NCI-H1930 (cell line): ENCODE measurements at places on chromosomes 7 and 10.

DNA sequence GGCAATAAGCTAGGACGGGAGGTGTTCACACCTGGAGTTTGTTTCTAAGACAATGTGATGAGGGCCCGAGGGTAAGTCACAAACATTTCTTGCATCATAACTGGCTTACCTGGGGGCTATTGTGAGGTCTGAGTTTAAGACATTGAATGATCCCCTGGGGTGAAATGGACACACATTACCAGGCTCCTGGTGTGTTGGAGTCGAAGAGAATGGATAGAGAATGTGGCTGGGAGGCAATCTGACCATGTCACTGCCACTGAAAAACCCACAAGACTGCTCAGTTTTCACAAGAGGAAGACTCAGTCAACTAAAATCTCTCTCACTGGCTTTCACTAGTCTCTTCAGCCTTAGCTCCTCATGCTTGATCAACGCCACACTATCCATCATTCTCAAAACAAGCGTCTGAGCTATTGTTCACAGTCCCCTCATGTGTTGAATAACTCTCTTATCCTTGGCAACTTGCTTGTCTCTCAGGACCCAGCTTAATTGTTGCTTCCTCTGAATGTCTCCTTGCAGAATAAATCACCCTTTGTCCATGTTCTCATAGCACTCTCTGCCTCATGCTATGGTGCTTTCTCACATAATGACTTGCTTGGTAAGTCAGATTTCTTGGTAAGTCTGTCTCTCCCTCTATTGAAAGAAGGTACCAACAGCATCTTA is at the start of gene C10orf120:
Gene C10orf120, minus strand, starts transcription at position 51 of the 660 bp plus-strand sequence. CDS start 56 bp downstream, outside the sequence.
- no peak for DNase-seq

- no peak for DNase-seq
Measured at GRCh38 chr10:5679606-5680005, 5.0 kb upstream of the TASOR2 start.

- DNase-seq = no peak
Measured at GRCh38 chr7:431658-432111, 88.0 kb downstream of the PDGFA start.

- peak; percentile 37 for DNase-seq
Measured at GRCh38 chr10:101217450-101218281, 11.6 kb downstream of the LBX1 start.

GRCh38 chr7:31710171-31710570 is 23.2 kb downstream of the PPP1R17 start:
- no peak for DNase-seq

GRCh38 chr7:150753826-150754603 is 16.8 kb downstream of the GIMAP5 start:
- DNase-seq = peak; percentile 5

DNA sequence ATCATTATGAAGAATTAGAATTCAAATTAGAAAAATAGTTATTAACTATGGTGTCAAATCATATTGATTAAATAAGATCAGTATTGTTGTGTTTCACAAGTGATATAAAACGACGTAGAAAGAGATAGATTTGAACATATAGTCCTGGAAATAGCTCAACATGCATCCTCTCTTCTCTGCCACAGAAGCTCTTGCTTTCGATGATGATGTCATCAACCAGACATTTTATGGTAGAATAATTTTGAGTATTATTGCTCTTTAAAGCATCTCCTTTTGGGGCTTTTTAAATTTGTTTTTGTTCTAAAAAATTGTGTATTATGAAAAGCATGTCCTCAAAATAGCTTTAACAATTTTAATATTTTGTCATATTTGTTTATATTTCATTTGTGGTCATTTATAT is 95.0 kb downstream of the DGKB start:
- no peak for DNase-seq

DNA sequence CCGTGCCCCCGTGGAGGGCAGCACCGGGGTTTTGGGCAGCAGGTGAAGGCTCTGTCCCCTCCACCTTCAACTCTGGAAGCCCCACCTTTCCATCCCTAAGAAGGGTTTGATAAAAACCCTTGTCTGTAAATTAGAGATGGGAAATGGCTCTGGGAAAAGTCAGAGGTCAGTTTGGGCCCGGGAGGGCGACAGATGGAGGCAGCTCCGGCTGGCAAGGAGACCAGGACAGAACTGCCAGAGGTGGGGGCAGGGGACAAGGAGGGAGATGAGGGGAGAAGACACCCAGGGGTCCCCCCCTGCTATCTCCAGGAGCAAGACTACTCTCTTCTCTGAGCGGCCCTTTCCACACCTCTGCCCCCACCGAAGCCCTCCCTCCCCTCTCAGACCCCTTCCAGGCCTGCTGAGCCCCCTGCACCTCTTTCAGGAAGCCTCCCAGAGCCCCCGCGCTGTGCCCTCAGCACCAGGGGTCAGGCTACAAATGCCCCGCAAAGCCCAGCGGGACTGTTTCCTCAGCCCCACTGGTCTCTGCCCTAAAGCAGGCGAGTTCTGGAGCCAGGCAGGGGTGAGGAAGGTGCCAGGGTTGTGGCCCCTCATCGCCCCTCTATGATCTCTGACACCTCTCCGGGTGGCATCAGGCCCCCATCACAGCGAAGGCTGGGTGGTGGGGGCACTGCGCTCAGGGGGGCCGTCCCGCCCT is 980 bp upstream of the SH2B2 start:
- no peak for DNase-seq

DNA sequence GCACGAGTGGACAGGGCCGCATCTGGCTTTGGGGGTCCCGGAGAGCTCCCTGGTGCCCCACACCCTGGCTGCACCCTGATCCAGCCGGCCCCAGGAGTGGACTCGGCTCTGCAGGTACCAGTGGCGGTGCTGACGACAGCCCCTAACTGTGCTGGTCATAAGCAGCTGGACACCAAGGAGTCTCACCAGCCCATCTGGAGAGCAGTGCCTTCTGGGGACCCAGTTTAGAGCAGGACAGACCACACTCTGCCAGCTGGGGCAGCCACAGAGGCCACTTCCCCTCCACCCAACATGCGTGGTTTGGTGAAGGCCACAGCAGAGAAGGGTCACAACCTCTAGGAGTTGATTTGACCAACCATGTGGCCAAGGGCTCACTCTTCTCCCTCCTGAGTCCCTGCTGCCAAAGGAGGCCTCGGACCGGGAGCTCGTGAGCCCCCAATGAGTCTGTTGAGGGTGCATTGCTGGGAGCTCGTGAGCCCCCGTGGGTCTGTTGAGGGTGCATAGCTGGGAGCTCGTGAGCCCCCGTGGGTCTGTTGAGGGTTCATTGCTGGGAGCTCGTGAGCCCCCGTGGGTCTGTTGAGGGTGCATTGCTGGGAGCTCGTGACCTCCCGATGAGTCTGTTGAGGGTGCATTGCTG is 16.0 kb upstream of the INPP5A start:
- no peak for DNase-seq

DNA sequence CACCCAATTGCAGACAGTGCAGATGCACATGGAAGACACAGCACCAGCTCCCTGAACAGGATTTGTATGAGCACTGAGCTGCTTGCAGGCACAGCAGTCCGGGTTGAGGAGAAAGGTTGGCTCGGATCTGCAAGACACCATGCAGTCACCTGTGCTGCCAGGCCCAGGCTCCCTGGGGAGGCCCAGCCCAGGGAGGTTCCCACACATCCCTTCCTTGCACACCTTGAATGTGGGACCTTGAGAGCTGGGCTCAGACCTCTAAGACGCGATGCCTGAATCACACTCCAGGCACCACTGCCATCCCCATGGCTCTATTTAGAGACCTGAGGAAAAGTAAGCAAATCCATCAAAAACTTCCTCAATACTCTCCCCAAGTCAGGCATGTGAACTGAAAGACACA is 397.7 kb downstream of the TCERG1L start:
- DNase-seq = no peak

GRCh38 chr7:92584953-92585352 is 5.2 kb downstream of the FAM133B start:
- DNase-seq = no peak

DNA sequence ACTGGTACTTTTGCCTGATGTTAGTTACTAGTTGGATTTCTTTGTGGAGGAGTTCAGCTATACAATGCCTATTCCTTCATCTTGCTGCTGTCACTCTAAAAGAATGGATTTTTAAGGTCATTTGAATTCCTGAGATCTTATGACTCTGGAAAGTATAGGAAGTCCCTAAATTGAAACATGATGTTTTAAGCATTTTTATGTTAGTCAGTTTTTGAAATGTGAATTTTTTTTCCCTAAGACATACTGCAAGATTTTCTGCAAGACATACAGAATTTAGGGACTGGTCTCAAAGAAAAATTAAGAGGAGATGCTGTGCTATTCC is 355.8 kb downstream of the SUGCT start:
- DNase-seq = no peak

DNA sequence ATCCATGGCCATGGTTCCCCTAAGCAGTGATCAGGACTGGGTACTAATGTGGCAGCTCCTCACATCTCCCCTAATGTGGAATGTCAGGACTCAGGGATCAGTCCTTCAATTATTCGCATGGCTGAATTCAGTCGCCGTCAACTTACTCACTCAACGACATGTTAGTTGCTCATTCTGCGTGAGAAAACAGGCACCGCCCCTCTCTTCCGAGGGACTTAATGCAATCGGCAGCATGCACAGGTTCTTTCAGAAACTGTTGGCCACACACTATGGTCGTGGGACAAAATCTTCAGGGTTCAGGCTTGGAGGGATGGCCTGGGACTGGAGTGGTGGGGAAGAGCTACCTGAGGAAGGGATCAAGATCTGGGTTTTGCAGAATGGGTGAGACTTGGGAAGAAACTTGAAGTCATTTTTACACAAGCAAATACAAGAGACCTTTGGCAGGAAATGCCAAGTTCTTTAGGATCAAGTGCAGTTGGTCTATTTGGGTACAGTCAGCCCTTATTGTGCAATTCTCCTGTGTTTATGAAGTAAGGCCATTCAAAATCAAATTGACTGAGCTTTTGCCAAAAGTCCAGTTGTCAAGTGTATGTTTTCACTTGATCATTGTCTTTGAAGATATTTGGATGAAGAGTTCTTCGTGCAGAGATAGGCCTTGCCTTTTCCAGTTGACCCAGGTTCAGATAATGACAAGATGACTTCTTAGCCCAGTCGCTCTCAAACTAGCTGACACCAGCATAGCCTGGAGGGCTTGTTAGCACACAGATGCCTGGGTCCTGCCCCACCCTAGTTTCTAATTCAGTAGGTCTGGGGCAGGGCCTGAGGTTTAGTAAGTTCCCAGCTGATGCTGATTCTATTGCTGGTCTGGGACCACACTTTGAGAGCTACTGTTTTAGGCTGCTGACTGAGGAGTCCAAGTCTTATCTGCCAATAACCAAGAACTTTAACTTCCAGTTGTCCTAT is 48.5 kb downstream of the LRRC18 start:
- no peak for DNase-seq

DNA sequence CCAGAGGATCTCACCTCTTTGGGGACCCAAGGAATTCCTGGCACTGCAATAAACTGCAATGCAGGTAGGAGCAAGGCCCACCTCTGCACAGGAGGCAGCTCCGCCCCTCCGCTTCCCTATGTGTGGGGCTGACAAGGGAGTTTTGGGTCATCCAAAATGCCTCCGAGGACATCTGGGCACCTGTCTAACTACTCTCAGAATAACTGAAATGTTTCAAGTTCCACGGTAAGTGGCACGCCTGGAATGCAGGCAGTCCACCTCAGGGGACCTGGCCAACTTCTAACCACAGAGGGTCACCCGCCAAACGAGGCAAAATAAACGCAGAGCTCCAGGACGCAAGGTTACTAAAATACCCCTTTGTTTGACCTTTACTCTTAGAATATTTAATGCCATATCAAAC is 102.5 kb downstream of the FGFR2 start:
- DNase-seq = no peak

DNA sequence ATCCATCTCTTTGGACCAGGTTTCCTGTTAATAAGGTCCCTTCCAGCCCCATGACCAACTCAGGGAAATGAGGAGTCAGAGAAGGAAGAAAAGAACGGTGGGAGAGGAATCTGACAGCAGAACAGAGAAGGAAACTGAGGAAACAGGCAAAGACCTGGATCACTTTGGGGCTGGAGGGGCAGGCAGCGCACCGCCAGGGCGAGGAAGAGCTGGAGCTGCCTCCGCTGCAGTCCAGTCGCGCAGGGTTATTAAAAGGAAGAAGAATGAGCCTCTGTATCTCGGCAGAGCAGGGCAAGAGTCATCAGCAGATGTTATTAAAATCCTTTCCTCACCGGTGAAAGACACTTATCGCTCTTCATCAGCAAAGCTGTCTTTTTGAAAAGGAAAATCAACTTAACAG is 37.7 kb upstream of the R3HCC1L start:
- no peak for DNase-seq

DNA sequence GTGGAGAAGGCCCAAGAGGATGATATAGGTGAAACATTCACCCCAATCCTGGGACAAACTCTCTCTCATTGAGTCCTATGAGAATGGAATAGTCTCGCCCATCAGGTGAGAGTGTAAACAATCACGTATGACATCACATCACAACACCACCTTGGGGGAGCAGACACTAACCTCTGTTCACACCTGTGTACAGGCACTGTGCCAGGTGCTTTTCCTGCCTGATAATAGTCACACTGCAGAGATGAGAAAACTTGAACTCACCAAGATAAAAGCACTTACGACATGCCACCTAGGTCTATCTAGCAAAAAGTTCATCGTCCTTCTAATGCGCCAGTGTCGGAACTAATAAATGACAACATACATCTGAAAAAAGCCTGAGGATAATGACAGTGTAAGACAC is 187.8 kb downstream of the FAM107B start:
- no peak for DNase-seq

DNA sequence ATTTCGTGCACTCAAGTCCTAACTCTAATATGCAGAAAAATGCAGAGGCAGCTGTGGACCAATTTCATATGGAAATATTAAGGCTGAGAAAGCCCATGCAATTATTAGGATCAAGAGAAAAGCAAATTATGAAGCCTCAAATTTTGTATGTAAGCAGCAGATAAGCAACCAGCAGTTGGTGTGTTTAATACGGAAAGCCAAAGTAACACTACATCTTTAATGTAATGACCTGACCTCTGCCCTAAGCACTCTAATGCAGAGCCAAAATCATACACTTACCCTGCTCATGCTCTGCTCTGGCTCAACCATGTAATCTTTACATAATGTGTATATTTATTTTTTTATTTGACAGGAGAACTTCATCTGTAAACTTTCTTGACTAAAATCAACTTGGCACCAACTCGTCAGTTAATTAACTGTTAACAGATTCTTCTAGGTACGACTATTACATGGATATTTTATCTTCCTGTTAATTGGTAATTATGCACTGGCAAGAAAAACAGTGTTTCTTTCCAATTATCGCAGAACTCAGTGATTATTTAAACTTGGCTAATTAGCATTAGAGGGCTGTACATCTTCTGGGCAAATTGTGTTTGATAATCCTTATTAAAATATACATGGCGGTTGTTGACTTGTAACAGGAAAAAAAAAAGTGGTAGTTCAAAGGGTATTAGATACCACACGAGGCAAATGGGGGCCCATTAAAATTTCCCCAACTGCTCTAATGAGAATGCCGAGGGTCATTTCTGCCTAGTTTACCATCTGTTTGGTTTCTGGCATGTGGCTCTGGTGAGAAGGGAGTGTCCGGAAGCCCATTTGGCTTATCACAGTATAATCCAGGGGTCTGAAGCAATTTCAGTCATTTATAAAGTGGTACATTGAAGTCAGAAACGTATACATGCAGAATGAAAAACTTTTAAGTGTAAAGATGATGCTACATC is 94.5 kb downstream of the RELN start:
- DNase-seq = no peak
